ENCODE measurements at places on chromosomes 4 and X.
A peak's percentile ranks its signal among the peaks of the same experiment; 100 is the strongest.

DNA sequence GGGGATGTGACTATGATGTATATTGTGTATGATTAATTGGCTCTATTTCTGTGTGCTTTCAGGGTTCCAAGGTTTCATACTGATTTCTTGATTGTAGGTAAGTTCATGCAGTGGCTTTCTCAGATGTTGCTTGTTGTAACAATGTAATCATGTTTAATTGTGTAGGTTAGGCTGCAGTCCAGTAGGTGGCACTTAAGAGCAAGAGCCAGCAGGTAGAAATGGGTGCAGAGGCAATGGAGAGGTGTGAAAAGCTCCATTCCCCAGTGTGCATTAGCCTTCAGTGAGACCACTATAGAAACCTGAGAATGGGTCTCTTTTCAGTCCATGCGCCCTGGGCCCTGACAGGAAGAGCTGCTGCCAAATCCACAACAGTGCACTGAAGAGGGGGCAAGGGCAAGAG lies 28.2 kb downstream of the DCAF12L2 start:
- peak; percentile 21 for DNase-seq

- DNase-seq, result no peak
Observed at GRCh38 chrX:151702741-151703340, 7.6 kb downstream of the PRRG3 start.

DNA sequence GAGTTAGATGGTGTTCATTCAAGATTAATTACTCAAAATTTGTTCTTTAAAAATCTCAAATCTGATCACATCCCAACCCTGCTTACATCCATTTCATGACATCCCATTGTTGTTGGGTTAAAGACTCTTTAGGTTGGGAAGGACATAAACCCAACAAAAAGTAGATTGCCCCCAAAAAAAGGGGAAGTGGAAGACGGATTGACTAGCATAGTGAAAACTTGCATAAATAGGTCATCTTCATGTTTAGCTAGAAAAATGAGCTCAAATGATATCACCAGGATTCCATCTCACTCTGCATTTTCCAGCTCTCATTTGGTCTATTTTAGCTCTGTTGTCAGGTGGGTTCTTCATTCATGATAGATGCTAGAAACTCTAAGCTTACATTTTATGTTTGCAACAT lies 18.5 kb upstream of the TET2 start:
- DNase-seq, result no peak

GRCh38 chrX:110853610-110854009 lies 58.0 kb upstream of the CHRDL1 start:
- DNase-seq, result no peak

DNA sequence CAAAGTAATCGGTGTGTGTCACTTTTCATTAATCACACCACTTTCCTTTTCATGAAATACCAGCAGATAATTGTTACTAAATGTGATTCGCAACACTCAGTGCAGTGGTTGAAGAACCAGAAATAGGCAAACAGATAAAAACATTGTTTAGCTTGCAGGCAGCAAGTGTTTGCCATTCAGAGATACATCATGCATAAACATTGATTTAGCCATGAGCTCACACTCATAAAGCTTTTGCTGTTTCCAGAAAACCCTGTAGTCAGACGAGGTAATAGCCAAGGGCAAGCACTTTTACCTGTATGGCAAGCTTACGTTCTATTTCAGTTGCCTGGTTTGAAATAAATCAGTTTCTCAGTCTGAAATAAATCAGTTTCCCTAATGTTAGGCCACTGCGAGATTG lies 542.0 kb upstream of the TENM3 start:
- no peak for DNase-seq

- no peak for DNase-seq
Observed at GRCh38 chr4:177047851-177048174, 255.1 kb upstream of the VEGFC start.

DNA sequence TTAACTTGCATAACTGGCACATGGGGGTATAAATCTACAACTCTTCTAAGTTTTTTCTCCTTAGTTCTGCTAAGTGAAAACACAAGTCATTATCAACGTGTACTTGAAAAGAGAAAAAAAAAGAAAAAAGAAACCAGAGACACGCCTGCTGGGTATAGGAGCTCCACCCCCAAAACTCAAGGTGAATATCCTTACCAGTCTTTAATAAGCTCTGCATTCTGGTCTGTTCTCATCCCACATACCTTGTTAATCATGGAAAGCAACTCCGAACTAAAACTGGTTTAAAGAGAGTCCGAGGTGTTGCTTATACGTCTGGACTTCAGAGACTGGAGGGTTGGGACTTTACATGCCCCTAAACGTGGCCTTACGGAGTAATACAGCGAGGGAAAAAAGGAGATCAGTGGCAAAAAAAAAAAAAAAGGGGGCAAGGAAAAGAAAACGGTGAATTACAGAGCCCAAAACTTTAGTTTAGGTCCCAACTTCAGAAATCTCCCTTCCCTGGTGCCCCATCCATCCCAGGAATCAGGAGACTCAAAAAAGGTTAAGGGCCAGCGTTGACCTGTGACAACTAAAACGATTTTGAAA lies 1.0 kb downstream of the PGRMC2 start:
- DNase-seq, result peak; percentile 42

Data from activated CD4-positive, alpha-beta T cell treated with anti-CD3 and anti-CD28 coated beads, Interleukin-2, Interleukin-4, amounts not matched to agents 100 ng/mL and 50 ng/mL, durations not matched to agents 16 hours and 8 hours (primary cell).